ENCODE measurements at places on chromosomes 3 and 15.

- DNase-seq = no peak
Measured at GRCh38 chr3:192929146-192929545, 11.5 kb upstream of the MB21D2 start.

DNA sequence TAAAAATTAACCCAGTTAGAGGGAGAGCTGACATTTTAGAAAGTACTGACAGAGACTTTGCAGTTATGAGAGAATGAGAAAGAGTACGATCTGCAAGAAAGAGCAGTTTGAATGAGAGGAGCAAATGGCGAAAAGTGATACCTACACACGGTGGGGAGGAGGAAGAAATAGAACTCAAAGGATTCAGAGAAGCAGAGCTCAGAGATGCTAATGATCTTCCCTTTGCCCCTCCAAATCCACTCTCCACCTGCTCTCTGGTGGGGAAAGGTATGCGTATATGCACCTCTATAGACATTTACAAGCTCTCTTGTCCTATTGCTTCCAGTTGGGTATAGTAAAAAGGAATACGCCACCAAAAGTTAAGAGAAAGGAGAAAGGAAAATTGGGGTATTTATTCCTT lies 123.3 kb upstream of the TTC14 start:
- no peak for DNase-seq

GRCh38 chr3:1179146-1179545 lies 86.3 kb downstream of the CNTN6 start:
- no peak for DNase-seq

- no peak for DNase-seq
Measured at GRCh38 chr3:9396301-9396631, 1.1 kb upstream of the SETD5 start.

GRCh38 chr3:20246662-20247061 lies 60.7 kb upstream of the SGO1 start:
- DNase-seq = no peak

GRCh38 chr3:79157191-79157590 lies 610.6 kb downstream of the ROBO1 start:
- DNase-seq = no peak
